ENCODE measurements at places on chromosomes 12 and 14. TPM values are rescaled to one million over a fixed set of nuclear protein-coding genes. Genes with fewer than 3 reads are reported as not detected.

The ERBB3 gene
- polyA plus RNA-seq, result 5.0 TPM

The FOXA1 gene
- not detected for polyA plus RNA-seq

The PPP1R1A gene
- 6.2 TPM for polyA plus RNA-seq

DNA sequence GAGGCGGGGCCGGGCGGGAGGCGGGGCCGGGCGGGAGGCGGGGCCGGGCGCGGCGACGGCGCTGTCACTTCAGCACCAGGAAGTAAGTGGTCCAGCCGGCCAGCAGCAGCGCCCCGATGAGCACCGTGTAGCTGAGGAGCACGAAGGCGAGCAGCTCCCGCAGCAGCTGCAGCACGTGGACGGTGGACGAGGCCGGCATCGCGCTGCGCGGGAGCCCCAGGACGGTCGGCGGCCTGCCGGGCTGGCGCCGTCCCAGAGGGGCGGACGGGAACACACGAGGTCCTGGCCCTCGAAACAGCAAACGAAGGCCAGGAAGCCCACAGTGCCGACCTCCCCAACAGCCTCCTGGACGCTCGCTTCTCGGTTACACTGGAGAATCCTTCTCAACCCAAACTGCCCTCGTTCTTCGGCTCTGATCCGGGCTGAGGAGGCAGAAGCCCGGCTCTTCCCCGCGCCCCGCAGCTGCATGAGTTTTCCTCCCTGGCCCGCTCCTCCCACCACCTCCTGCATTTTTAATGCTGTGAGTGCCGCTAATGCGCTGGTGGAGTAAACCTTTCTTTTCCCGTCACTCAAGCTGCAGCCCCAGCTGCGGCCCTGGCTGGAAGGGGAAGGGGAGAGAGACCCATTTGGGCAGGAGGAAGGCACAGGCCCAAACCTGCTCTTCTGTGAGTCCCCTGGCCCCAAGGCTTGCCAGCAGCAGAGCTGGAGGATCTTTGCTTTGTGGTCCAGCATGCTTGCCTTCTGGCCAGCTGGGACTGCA lies 694 bp upstream of the DIABLO start:
- DNase-seq, result no peak

GRCh38 chr14:53035336-53036210 lies 84.7 kb upstream of the FERMT2 start:
- no peak for DNase-seq

GRCh38 chr12:6839482-6840201 lies 1.1 kb upstream of the GNB3 start:
- no peak for DNase-seq

The KIF26A gene
- 0.32 TPM for polyA plus RNA-seq

The FOXG1 gene
- polyA plus RNA-seq, result 0.15 TPM

- DNase-seq, result no peak
Observed at GRCh38 chr14:34983148-34983760, 462 bp downstream of the SRP54 start.

- DNase-seq, result no peak
Observed at GRCh38 chr12:89468648-89469326, 55.8 kb downstream of the GALNT4 start.

- no peak for DNase-seq
Observed at GRCh38 chr14:70029296-70030132, 150.3 kb downstream of the SMOC1 start.

The LHX5 gene
- not detected for polyA plus RNA-seq

GRCh38 chr12:76303365-76303764 lies 44.9 kb downstream of the BBS10 start:
- DNase-seq, result no peak

The CCDC60 gene
- not detected for polyA plus RNA-seq

DNA sequence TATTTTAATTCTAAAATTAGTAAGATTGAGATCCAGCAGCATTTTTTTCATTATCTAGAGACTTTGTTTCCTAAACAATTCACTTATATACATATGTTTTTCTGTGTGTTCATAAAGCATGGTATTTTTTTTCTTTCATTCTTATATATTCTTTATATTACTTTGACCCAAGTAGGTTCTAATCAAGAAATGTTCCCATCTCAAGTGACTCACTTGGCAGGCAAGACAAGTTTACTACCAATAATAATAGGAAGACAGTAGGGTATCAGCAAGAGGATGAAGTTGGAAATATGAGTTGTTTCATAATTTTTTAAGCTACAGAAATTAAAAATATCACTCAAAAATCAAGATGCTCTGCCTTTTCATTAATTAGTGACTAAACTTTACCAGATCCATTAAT lies 613.4 kb upstream of the ATP2B1 start:
- DNase-seq, result no peak

DNA sequence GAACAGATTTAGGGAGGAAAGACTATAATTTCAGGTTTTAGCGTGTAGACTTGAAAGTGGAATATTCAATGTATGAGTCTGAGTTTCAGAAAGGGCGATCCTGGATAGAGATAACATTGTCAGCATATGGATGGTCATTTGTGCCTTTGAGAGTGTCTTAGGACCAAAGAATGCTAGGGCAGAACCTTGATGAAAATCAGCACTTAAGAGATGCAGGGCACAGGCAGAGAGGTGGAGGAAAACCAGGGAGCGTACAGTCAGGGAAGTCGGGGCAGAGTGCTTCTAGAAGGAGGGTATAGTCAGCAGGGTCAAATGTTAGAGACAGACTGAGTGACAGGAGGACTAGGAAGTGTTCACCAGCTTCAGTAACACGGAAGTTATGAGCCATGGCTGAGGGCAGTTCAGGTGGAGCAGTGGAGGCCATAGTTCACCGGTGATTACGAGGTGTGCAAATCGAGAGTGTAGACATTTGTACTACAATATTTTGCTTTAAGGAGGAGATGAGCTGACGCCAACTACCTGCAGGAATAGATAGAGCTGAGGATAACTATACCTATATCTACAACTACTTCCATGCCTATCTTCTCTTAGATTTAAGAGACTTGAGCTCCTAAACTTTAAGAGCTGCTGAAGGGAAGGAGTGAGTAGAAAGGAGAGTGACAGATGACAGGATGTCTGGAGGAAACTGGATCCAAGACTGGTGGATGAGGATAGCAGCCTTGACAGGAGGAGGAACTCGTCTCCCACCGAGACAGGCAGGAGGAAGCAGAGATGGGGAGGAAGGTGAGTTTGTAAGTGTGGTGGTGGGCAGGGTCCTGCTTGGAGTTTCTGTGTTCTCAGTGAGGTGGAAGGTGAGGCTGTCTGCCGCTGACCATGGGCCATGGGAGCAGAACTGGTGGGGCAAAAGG lies 6.5 kb downstream of the CBLN3 start:
- DNase-seq, result no peak

GRCh38 chr12:106179086-106179485 lies 40.3 kb upstream of the NUAK1 start:
- DNase-seq, result peak; percentile 58

The MYRFL gene
- not detected for polyA plus RNA-seq

The NXPH4 gene
- polyA plus RNA-seq, result 0.13 TPM

DNA sequence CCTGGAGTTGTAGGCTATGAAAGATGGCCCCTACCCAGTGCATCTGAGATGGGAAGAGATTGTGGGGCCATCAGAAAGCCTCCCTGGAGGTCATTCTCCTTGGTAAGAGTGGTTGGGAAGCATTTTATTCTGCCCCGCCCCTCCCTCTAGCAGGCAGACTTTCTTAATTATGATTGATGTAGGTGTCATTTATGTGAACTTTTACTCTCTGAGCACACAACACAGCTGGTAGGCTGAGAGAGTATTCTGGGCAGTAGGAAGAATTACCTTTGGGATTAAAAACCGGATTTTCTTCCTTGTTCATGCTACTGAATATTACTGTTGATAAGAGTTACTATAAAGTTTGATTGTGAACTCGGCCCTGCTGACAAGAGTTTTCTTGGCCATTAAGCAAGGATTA lies 266.8 kb downstream of the TTC6 start:
- no peak for DNase-seq

DNA sequence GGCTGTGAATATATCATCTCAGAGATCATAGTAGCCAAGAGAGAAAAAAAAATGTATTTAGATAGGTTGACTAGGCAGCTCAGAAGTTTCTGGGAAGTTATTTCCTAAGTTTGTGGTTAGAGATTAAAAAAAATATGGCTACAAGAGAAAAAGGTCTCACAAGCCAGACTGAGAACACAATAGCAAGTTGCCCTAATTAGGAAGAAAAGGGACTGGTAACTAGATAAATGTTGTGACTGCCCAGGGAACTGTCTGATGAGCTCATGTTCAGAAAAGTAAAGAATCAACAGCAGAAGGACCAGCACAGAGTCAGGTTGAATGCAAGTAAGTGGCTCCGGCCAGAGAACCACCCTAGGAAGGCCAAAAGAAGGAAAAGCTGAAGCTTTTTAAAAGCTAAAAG lies 256.6 kb downstream of the PRKD1 start:
- no peak for DNase-seq

The BDKRB2 gene
- 0.40 TPM for polyA plus RNA-seq

DNA sequence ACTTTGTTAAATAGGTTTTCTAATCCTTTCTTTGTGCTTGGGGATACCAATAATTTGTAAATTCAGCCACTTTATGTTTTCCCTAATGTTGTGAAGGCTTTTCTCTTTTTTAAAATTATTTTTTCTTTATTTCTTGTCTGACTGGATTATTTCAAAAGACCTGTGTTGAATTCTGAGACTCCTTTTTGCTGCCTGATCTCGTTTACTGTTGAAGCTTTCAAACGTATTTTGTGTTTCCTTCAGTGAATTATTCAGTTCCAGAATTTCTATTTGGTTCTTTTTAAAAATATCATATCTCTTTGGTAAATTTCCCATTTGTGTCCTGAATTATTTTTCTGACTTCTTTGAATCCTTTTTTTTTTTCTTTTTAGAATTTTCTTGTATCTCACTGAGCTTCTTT lies 241.6 kb downstream of the LRIG3 start:
- DNase-seq, result no peak

GRCh38 chr14:105818712-105819005 lies 292.3 kb downstream of the TMEM121 start:
- no peak for DNase-seq

The ASPG gene
- 11.0 TPM for polyA plus RNA-seq

- no peak for DNase-seq
Observed at GRCh38 chr12:13597837-13598236, 383.6 kb downstream of the GRIN2B start.

- DNase-seq, result no peak
Observed at GRCh38 chr12:25792031-25792430, 166.5 kb upstream of the RASSF8 start.

GRCh38 chr14:50947446-50947845 lies 3.2 kb upstream of the PYGL start:
- DNase-seq, result no peak

The CIT gene
- 0.39 TPM for polyA plus RNA-seq

- DNase-seq, result no peak
Observed at GRCh38 chr12:108269224-108269623, 69.9 kb downstream of the CMKLR1 start.

DNA sequence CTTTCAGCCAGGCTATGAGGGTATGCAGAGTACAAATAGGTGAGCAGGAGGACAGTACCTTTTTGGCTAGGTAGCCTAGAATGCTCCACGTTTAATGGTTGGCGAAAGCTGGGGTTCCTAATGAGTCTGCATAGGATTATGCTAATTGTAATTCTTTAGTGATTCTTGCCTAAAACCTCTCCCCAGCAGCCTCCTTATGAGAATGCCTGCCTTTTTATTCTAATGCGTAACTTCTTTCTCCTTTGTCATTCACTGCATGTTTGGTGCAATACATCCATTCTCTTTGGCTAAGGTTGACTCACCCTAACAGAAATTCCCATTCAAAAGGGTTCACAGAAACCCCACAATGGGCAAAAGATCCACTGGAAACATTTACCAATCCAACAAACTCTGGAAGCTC lies 752.2 kb downstream of the FSCB start:
- DNase-seq, result no peak

DNA sequence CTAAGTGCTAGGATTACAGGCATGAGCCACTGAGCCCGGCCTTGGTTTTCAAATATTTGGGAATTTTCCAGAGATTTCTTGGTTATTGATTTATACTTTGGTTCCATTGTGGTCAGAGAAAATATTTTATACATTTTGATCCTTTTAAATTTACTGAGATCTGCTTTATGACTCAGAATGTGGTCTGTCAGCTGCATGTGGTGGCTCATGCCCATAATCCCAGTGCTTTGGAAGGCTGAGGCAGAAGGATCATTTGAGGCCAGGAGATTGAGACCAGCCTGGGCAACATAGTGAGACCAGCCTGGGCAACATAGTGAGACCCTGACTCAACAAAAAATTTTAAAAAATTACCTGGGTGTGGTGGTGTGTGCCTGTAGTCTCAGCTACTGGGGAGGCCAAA lies 49.8 kb downstream of the ADCK1 start:
- DNase-seq, result no peak

GRCh38 chr12:91610561-91610960 lies 427.9 kb upstream of the DCN start:
- no peak for DNase-seq

DNA sequence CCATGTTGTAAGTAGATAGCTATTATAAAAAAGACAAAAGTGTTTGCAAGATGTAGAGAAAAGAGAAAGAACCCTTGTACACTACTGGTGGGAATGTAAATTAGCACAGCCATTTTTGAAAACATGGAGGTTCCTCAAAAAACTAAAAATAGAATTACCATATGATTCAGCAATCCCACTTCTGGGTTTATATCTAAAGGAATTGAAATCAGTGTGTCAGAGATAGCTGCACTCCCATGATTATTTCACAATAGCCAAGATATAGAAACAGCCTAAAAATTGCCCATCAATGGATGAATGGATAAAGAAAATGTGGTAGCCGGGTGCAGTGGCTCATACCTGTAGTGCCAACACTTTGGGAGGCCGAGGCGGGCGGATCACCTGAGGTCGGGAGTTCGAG lies 9.2 kb downstream of the PSMC6 start:
- no peak for DNase-seq

GRCh38 chr14:25017562-25017961 lies 32.4 kb downstream of the STXBP6 start:
- no peak for DNase-seq

The COL2A1 gene
- 0.05 TPM for polyA plus RNA-seq

- no peak for DNase-seq
Observed at GRCh38 chr14:102375119-102375518, 12.4 kb downstream of the TECPR2 start.

GRCh38 chr12:22407397-22407796 lies 72.9 kb upstream of the ST8SIA1 start:
- DNase-seq, result no peak

DNA sequence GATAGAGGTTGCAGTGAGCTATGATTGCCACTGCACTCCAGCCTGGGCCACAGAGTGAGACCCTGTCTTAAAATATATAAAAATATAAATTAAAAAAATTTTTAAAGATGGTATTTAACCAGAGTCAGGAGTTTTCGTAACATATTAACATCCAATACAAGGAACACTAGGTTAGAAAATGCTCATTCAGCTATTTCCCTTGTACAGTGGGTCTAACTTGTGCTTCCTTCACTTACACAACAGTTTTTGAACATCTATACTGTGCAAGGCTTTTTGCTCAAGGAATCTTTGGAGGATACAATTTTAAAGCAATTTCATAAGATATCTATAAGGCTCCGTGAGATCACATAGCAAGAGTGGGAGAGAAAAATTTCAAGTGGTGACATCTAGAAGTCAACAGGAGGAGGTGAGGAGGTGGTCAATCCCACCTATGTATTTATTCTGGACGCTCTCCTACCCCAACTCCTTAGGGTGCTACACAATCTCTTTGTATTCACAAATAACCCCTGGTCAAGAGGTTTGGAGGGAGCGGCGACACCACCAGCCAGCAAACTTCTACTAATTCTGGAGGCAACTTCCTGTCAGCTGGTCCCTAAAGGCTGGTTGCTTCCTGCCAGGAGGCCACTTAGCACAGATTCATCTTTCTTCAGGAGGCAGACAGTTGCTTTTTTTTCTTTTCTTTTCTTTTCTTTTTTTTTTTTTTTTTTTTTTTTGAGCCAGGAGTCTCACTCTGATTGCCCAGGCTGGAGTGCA lies 22.2 kb downstream of the DUSP16 start:
- DNase-seq, result no peak

- DNase-seq, result no peak
Observed at GRCh38 chr14:77100961-77101360, 2.9 kb downstream of the CIPC start.

Data from ovary (tissue), 10 donors.